Muscle of back (tissue), 13 donors: ENCODE measurements at places on chromosomes 4 and X. TPM values are rescaled to one million over a fixed set of nuclear protein-coding genes. Genes with fewer than 3 reads are reported as not detected.

DNA sequence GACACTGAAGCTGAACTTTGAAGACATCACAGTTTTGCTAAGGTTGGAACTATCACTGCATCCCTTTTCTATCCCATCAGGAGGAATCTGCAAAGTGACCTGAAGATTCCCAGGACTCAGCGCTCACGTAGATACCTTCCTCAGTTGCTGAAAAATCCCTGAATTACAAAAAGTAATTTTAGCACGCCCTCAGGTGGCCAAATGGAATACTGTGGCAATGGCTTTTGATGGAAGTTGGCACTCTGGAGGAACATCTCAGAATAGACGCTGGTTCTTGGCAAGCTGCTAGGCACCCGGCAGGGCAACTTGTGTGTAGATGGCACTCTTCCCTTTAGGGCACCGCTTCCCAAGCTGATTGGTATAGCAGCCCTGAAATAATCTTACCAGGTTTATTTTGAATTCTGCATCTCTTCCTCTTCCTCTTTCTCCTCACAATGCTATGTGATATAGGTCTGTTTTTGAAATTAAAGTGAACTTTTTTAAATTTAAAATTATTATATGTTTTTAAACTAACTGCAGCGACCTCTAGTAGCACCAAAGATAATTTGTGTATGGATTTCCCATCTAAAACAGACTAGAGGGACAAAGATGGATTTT is 16.3 kb upstream of the ESX1 start:
- DNase-seq: peak; percentile 54

DNA sequence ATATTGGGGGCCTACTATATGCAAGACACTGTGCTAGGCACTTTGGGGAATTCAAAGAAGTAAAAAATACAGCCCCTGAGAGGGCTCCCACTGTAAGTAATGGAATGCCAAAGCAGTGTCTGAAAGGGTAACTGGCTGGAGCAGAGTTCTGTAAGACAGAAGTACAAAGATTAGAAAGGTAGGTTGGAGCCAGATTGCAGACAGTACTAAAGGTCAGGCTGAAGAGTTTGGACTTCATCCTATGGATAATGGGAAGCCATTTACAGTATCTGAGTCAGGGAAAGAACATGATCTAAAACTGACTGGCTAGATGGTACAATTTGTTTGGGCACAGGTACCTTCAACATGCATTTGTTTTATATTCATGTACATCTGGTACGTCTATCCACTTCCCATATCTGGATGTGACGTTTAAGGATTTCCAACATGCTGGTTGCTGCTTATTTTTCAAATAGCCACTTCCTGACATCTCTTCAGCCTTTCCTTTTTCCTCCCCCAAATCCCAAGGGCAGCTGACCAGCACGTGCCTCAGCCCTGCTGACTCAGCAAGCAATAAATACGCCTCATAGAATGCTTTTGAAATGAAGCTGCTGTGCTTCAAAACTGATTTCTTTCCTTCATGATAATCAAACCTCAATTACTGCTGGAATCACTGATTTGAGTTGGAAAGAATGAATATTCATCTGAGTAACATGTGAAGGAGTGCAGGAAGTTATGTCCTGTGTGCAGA is 9.5 kb downstream of the ENOX2 start:
- peak; percentile 44 for DNase-seq

Gene HSFX3
- polyA plus RNA-seq: 2.8 TPM

Gene DSPP
- not detected for polyA plus RNA-seq

Gene AFP
- polyA plus RNA-seq: 0.44 TPM

DNA sequence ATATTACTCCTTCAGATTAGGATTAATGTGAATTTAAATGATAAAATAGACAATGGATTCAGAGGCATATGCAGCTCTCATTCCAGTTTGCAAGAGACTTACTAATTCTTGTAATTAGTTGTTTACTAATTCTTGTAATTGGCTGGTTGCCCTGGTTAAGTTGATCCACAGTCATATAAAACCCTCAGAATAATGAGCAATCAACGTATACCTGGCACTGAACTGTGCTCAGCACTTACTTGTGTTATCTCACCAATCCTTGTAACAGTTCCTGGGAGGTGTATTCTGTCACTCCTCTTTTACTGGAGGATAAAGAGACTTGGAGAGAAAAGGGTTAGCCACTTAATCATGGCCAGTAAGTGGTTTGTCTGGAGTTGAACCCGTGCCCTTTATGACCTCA is 10.5 kb downstream of the HERC5 start:
- DNase-seq: no peak

- DNase-seq: no peak
Measured at GRCh38 chrX:70244881-70245280, 10.4 kb downstream of the AWAT1 start.

Gene SRPK3
- polyA plus RNA-seq: 184 TPM

DNA sequence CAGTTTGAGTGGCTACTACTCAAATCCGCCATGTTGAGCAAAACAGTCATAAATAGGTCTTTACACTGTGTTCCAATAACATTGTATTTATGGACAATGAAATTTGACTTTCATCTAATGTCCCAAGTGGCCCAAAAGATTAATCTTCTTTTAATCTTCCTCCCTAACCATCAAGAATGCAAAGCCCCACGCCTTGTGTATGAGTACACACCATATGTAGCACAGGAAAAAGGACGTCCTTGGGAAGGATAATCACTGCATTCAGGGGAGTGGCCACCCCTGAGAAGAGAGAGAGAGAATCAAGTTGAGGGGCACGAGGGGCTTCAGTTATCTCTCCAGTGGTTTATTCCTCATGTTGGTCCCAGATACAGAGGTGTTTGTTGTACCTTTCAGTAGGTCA is 33.1 kb downstream of the RBM47 start:
- DNase-seq: no peak

- peak; percentile 27 for DNase-seq
Measured at GRCh38 chrX:131235768-131236545, 53.1 kb downstream of the IGSF1 start.

Gene SLITRK4
- polyA plus RNA-seq: 8.7 TPM

- no peak for DNase-seq
Measured at GRCh38 chr4:2248044-2248780, 6.3 kb upstream of the HAUS3 start.

- peak; percentile 20 for DNase-seq
Measured at GRCh38 chrX:148049441-148049840, 68.3 kb downstream of the FMR1NB start.

Gene DMRTC1B
- polyA plus RNA-seq: 0.71 TPM

DNA sequence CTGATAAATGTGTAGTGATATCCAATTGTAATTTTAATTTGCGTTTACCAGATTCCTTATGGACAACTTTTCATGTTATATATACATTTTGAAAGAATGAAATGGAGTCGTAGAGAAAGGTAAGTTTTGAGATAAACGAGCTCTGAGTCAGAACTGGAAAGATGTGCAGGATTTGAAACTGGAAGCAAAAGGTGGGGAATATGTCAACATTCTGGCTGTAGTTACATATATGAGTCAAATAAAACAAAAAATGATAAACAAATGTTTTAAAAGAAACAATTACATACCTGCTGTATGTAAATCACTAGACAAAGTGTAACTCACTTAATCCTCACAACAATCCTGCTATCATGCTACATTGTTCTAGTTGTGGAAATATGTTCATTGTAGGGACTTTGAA is 84.0 kb downstream of the LPAR4 start:
- no peak for DNase-seq

GRCh38 chr4:73725985-73726384 is 14.4 kb upstream of the CXCL8 start:
- peak; percentile 86 for DNase-seq

GRCh38 chr4:163758032-163758431 is 263.5 kb downstream of the TMA16 start:
- no peak for DNase-seq

DNA sequence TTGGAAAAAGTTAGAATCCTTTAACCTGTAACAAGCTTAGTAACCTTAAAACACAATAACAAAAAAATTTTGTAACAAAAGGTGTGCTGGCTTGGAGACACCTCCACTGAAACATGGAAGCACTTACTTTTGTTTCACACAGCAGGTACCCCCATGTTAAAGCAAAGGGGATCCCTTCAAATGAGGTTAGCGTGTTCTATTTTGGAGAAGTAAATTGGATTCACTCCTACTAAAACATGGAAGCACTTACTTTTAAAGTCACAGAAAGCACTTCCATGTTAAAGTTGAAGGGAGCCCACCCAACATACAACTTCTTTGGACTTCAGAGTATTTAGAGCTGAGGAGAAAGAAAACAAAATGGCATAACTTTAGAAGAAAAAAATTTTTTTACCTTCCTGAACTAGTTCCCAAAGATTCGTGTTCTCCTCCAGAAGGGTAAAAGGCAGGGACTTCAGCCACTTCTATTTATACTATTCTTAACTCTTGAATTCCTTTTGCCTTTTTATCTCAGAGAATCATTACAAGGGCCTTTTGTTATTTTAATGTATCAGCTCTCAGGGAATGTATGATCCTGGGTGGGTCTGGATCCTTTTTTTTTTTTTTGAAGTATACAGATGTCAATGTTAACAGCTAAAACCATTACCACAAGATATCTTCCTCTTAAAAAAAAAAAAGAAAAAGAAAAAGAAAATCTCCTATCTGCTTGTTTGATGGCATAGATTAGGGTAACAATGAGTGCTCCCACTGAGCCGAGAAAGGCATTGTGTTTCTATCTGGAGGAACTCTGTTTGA is 11.5 kb downstream of the LARP7 start:
- DNase-seq: no peak

GRCh38 chr4:3251691-3252479 is 2.9 kb downstream of the MSANTD1 start:
- DNase-seq: peak; percentile 1

- no peak for DNase-seq
Measured at GRCh38 chr4:163070023-163070422, 96.7 kb downstream of the NAF1 start.

Gene SHROOM3
- 18.7 TPM for polyA plus RNA-seq

GRCh38 chrX:148459343-148459742 is 41.1 kb upstream of the AFF2 start:
- DNase-seq: no peak

Gene PDZD4
- 3.1 TPM for polyA plus RNA-seq

- no peak for DNase-seq
Measured at GRCh38 chr4:71545168-71545567, 206.3 kb downstream of the SLC4A4 start.

Gene SAGE1
- not detected for polyA plus RNA-seq

- no peak for DNase-seq
Measured at GRCh38 chrX:120560405-120560841, 339 bp downstream of the CUL4B start.

DNA sequence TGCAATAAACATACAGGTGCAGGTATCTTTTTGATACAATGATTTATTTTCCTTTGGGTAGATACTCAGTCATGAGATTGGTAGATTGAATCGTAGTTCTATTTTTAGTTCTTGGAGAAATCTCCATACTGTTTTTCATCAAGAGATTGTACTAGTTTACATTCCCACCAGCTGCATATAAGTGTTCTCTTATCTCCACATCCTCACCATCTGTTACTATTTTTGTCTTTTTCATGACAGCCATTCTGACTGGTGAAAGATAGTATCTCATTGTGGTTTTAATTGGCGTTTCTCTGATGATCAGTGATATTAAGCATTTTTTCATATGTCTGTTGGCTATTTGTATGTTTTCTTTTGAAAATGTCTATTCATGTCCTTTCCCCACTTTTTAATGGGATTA is 202.2 kb downstream of the RAPGEF2 start:
- DNase-seq: no peak

DNA sequence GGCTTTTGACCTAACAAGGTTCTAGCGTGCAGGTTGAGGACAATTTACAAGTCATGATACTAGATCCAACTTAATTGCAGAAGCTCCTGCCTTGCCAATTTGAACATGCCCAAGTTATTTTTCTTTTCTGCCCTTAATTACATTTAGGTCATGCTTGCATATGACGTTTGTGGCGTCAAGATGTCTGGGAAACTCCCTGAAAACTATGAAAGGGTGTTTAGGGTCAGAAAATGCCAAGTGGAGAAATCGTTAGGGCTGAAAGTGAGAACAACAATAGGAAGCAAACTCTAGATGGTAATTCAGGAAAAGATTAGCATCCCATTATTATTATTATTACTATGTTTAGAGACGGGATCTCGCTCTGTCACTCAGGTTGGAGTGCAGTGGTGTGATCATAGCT is 38.2 kb upstream of the PLAC8 start:
- DNase-seq: no peak

- no peak for DNase-seq
Measured at GRCh38 chr4:26287756-26288155, 33.1 kb upstream of the RBPJ start.

GRCh38 chr4:186832906-186833305 is 109.2 kb upstream of the FAT1 start:
- no peak for DNase-seq

GRCh38 chr4:38310446-38311043 is 350.3 kb downstream of the PTTG2 start:
- no peak for DNase-seq

Gene NUP62CL
- polyA plus RNA-seq: 0.67 TPM

GRCh38 chrX:96861661-96862060 is 22.0 kb upstream of the RPA4 start:
- DNase-seq: no peak
